ENCODE measurements at places on chromosomes 1 and 21.
A peak's percentile ranks its signal among the peaks of the same experiment; 100 is the strongest.

- no peak for DNase-seq
Measured at GRCh38 chr1:34774957-34775356, 6.1 kb upstream of the GJB3 start.

- DNase-seq, result no peak
Measured at GRCh38 chr1:202023001-202023433, 12.6 kb downstream of the ELF3 start.

GRCh38 chr21:41955516-41955915, 1.7 kb upstream of the C2CD2 start:
- DNase-seq, result no peak

DNA sequence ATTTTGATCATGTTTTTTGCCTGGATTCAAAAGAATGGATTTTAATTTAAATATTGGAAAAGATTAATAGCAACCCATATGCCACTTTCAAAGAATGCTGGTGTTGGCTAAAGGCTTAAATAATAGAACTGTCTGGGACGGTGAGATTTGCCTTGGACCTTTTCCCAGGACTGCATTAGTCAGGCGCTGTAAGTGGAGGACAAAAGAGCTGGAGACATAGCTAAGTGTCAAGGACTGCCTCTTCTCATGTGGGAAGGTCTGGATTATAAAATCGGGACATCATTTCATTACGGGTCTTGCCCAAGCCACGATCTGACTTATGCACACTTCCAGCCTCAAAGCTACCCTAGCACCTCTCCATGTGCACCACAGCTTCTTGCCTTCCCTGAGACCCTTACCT, 458.5 kb upstream of the DEPDC1 start:
- no peak for DNase-seq

- DNase-seq, result no peak
Measured at GRCh38 chr1:61368366-61368765, 286.0 kb downstream of the NFIA start.

DNA sequence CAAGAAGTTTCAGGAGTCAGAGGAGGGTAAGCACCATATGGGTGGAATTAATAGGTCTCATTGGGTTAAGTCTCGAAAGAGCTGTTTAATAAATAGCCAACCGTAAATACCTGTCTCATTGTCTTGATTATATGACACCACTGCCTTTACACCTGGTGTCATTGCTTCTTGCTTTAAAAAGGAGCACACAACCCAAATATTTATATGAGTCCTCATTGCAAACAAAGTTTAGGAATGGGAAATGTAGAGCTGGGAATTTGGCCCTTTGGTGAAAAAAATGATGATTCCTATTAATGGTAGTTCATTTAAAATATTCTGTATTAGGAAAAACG, 2.1 kb downstream of the BACH1 start:
- DNase-seq, result no peak

DNA sequence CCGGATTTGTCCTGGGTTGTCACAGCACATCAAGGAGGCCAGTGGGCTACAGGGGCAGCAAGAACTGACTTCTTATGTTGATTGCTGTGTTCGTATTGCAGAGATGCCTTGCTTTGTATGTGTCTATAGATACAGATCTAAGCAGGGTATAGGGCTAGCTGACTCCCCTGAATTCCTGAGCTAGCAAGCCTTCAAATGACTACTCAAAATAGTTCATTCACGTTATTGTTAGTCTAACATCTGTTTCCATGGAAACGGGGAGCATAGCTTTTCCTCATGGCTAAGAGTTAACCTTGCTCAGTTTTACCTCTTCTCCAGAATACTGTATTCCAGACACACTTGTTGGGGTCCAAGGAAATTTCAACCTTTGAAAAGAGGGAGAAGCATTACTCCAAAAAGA, 24.1 kb downstream of the TRIM45 start:
- DNase-seq, result no peak

GRCh38 chr21:33266789-33267135, 595 bp downstream of the IL10RB start:
- DNase-seq, result peak; percentile 16

GRCh38 chr1:101284622-101285218, 47.9 kb downstream of the S1PR1 start:
- DNase-seq, result no peak

- no peak for DNase-seq
Measured at GRCh38 chr1:16155537-16156410, at the start of gene EPHA2. TSS of gene EPHA2 (minus strand) at chr1:16156069. CDS start at chr1:16155932, 137 bp downstream.

- no peak for DNase-seq
Measured at GRCh38 chr1:8941906-8942305, 3.8 kb upstream of the CA6 start.

DNA sequence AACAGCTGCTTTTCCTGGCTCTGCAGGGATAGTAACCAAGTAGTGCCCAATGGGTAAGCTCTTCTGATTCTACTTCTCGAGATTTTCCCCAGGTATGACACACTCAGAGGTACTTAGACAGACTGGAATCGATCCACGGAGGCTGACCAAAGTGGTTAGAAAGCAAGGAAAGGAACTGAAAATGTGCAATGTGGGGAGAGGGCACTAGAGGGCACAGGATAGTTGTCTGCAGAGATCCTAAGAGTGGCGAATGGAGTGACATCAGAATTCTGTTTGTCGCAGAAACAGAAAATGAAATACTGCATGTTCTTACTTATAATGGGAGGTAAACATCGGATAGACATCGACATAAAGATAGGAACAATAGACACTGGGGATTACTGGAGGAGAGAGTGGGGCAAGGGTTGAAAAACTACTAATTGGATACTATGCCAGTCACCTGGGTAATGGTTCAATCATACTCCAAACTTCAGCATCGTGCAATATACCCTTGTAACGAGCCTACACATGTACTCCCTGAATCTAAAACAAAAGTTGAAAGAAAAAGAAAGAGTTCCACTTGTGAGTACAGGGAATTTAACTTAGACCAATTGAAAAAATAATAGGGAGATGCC, 23.3 kb downstream of the CYP2J2 start:
- no peak for DNase-seq

- DNase-seq, result no peak
Measured at GRCh38 chr1:168514455-168514854, 29.3 kb downstream of the XCL2 start.

Data from CD4-positive, alpha-beta T cell treated with Interleukin-6 at 100 ng/mL for 8 hours (primary cell).